ENCODE measurements at places on chromosomes 4 and X. TPM values are rescaled to one million over a fixed set of nuclear protein-coding genes. Genes with fewer than 3 reads are reported as not detected.

The SYN1 gene
- 11.6 TPM for polyA plus RNA-seq

The FRMD7 gene
- 0.18 TPM for polyA plus RNA-seq

The TMEM187 gene
- 2.8 TPM for polyA plus RNA-seq

The SCLT1 gene
- 7.6 TPM for polyA plus RNA-seq

The FAM9B gene
- not detected for polyA plus RNA-seq

The TDO2 gene
- 0.16 TPM for polyA plus RNA-seq

The MAGEB10 gene
- polyA plus RNA-seq, result not detected

The CABS1 gene
- not detected for polyA plus RNA-seq

The SASH3 gene
- polyA plus RNA-seq, result 2.3 TPM

The GAGE13 gene
- not detected for polyA plus RNA-seq

The GPR78 gene
- 1.3 TPM for polyA plus RNA-seq

The VCX3B gene
- polyA plus RNA-seq, result not detected

The SPANXA2 gene
- not detected for polyA plus RNA-seq

The MAGEB1 gene
- polyA plus RNA-seq, result not detected

The XKRX gene
- 0.05 TPM for polyA plus RNA-seq

The SPIN2A gene
- 3.5 TPM for polyA plus RNA-seq

Data from forelimb muscle (tissue), 1 donor.